Stimulated activated CD4-positive, alpha-beta T cell treated with anti-CD3 and anti-CD28 coated beads, Interleukin-2, amount 100 ng/mL, for 4 hours (primary cell): ENCODE measurements at places on chromosomes 7 and 10.

GRCh38 chr10:71427246-71427645 is 30.5 kb downstream of the CDH23 start:
- DNase-seq: no peak

GRCh38 chr7:18788026-18788425 is 292.5 kb downstream of the HDAC9 start:
- no peak for DNase-seq

DNA sequence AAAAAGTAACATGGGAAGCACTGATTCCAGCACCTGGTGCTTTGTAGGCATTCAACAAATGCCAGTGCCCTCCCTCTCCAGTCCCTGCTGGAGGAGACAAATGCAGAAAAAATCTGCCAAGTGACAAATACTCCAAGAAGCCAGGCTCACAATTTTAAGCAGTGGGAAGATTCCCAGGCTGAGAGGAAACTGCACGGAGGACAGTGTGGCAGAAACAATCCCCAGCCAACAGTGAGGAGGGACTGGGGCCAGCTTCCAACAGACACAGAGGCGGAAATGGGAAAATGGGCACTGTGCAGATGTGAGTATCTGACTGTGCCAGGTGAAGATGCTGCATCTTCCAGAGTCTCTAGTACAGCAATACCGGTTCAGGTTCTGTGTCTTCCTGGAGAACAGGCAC is 106.3 kb downstream of the SLIT1 start:
- DNase-seq: no peak

- no peak for DNase-seq
Observed at GRCh38 chr10:44471410-44471809, 86.5 kb upstream of the CXCL12 start.

GRCh38 chr7:148515237-148515636 is 75.3 kb upstream of the C7orf33 start:
- no peak for DNase-seq

GRCh38 chr10:48639632-48640031 is 34.8 kb upstream of the ARHGAP22 start:
- DNase-seq: no peak

- DNase-seq: no peak
Observed at GRCh38 chr7:107581387-107582013, 1.5 kb downstream of the BCAP29 start.

DNA sequence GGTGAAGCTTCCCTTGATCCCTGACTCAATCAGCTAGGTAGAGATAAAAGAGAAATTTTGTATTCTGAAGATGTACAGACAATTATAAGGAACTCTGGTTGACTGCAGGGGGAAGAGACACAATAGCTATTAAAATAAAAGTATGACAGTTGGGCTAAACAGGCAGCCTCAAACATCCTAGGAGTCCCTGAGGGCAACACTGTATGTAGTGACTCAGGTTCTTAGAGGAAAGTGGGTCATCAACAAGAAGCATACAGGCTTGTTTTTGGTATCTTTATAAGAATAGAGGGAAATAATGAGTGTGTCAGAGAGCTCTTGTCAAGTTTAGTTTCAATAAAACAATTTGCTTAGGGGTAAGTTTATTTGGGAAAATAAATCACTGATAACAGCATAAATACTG is 150.3 kb downstream of the AUTS2 start:
- DNase-seq: no peak

GRCh38 chr10:66941491-66941890 is 15.7 kb downstream of the LRRTM3 start:
- DNase-seq: no peak

- no peak for DNase-seq
Observed at GRCh38 chr7:25978466-25978865, 173.5 kb upstream of the NFE2L3 start.

- DNase-seq: no peak
Observed at GRCh38 chr10:53719658-53720057, 947.1 kb upstream of the MBL2 start.

DNA sequence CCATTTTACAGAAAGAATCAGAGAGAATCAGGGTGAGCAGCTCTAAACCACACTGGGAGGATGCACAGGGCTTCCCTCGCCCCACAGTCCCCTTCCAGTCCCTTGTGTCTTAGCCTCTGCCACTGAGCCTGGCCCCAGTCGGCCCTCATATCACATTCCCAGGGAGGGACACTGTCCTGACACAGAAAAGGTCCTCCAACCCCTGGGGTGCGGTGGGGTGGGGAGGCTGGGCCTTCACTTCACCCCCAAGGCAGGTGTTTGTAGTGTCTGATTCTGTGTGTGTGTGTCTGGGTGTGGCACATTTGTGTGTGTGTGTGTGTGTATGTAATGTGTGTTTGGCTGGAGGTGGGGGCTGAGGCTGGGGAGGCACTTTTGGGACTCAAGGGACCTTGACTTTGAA is 1.8 kb upstream of the KCP start:
- DNase-seq: no peak

DNA sequence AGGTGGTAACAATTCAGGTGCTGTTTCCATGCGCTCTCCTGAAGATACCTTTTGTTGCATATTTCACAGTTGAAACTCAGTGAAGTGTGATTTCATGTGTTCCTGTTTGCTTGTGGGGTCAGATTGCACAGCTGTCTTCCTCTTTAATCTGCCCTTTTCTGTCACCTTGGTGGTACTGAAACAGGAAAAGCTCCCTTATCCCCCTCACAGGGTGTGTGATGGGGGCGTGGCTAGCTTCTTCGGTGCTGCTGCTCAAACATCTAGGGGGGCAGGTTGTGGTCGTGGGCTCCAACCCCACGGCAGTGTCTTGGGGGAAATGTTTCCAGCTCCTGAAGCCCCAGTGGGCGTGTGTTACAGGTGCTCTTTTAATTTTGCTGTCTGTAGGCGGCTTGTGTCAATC is 107.4 kb upstream of the KLF14 start:
- DNase-seq: no peak

GRCh38 chr10:110802551-110803238 is 69.0 kb upstream of the PDCD4 start:
- peak; percentile 3 for DNase-seq

- DNase-seq: no peak
Observed at GRCh38 chr7:78489476-78490240, 691.1 kb downstream of the PHTF2 start.

GRCh38 chr10:47423476-47423875 is 39.4 kb upstream of the ZNF488 start:
- no peak for DNase-seq

GRCh38 chr10:10629512-10629911 is 388.2 kb upstream of the CELF2 start:
- DNase-seq: no peak

GRCh38 chr7:117774943-117775342 is 98.3 kb downstream of the CTTNBP2 start:
- DNase-seq: no peak

DNA sequence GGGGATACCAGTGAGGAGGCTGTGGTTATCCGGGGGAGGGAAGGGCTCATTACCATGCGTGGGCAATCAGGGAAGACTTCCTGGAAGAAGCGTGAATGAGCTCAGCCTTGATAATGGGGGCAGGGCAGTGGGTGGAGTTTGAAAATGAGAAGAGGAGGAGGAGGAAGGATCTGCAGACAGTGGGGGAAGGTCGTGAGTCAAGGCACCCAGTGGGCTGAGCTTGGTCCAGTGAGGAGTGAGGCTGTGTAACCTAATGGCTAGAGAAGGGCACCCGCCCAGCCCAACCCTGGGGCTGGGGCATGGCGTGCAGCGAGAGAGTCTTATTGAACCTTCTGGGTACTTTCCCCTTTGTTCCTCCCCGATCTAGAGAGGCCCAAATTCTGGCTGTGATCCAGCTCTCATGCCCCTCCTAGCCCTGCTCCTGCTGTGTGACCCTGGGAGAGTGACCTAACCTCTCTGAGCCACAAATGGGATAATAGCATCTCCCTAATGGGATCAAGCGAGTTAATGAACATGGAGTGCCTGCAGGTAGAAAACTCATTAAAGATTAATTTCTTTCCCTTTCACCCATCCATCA is 31.5 kb downstream of the CLIP2 start:
- no peak for DNase-seq

DNA sequence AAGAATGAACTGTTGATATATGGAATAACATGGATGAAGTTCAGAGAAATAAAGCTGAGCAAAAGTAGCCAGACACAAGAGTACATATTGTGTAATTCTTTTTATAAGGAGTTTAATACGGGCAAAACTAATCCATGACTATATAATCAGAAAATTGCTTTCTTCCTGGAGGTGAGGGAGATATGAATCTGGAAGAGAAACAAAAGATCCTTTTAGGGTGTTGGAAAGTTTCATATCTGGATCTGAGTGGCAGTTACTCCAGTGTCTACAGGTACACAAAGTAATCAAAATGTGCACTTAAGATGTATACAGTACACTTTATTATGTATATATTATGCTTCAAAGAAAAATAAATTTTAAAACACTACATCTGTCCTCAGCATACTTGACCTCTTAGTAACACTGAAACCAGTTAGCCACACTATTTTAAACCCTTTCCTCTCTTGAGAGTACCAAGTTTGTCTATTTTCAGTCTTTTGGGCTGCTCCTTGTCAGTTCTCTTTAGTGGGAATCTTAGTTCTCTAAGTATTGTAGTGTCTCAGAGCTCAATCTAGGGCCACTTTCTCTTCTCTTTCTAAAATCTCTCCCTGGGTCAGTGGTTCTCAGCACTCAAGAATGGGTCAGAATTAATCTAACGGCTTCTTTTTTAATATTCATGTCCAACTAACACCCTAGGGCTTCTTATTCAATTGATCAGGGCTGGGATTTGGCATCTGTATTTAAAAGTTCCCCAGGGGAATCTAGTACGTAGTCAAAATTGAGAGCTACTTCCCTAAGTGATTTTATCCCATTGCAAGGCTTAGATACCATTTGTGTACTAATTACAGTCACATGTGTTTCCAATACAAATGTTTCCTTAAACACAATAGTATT is 4.3 kb upstream of the LIPF start:
- DNase-seq: no peak

DNA sequence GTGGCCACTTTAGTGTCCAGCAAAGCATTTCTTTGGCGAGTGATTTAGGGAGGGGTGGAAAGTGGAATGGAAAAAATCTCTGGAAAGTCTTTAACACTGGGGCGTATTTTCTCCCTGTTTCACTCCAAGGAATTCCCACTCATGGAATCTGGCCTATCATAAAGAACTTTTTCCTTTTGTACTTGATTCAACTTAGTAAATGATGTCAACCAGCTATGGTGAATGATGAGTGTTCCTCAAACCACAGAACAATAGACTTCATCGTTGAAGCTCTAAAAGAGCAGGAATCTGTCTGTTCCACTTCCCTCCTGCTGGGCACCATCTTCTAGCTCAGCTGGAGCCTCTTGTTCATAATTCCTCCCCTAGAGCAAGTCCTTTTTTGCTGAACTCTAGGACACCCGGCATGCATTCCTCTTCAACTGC is 66.5 kb downstream of the EPDR1 start:
- no peak for DNase-seq

- peak; percentile 9 for DNase-seq
Observed at GRCh38 chr7:38660427-38661099, 29.4 kb upstream of the AMPH start.

DNA sequence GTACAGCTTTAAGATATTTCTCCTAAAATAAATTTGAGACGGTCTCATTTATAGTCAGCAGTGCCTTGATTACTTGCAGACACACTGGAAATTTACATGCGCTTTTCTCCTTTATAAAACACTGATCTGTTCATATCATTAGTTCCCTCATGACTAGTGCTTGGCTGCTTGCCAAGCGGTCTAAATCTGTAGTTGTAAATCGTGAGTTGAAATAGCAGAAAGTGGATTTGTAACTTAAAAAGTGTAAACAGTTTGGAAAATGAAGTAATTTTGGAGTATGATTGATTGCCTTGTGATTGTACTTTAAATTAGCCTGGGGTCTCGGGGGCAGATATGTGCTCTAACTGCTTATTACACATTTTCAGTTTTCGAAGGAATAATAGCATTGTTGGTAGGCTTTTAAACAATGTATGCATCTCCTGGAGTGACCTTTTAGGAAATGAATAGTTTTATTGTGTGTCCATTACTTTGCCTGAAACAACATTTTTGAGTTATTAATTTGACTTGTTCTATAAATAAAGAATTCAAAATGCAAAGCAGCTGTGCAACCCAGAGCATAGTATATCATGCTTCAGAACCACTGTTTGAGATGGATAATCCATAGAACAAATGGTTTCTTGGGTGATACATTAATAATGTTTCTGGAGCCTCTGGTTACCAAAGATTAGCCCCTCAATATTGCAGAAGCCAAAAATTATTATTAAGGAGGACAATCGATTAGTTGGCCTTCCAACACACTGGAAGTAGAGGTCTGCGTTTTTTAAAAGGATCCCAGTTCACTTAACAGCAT is 73.3 kb downstream of the ARID5B start:
- no peak for DNase-seq
